ENCODE measurements at places on chromosomes 16 and 17. TPM values are rescaled to one million over a fixed set of nuclear protein-coding genes. Genes with fewer than 3 reads are reported as not detected.

DNA sequence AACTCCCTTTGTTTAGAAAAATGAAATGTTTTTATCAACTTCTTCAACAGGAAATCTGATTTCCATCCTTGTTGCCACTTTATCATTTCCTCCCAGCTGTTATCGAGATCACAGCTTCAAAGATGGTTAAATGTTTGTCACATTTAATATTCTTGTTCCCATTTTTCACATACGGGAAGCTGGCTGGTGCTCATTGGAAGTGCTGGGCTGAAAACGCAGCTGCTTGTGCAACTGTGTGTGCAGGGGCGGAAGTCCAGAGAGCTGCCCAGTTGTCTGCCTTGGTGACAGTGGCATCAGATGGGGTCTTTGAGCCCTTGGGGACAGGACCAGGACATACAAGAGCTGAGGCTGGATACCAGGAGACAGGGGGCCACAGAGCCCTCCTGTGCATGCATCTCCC, 549.2 kb upstream of the CDH11 start:
- DNase-seq, result no peak

GRCh38 chr17:50614471-50615051, 20.1 kb upstream of the ABCC3 start:
- no peak for DNase-seq

GRCh38 chr16:88743693-88744576, 37.6 kb downstream of the CTU2 start:
- DNase-seq, result no peak

DNA sequence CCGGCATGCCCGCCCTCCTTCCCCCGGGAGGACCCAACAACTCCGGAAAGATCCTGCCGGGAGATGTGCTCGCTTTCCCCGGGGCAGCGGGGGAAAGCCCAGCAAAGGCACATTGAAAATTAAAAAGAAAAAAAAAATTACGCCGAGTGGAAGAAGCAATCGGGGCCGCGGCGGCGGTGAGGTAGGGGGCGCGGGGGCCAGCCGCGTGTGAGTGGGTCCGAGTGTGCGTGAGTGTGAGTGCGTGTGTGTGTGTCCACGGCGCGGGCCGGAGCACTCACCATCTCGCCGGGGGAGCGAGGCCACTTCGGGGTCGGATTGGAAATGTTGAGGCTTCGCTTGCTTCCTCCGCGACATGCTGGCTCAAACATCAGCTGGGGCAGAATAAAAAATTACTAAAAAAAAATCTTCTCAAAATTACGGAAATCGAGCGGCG, at the start of gene SALL1:
SALL1 (minus strand) TSS at position 383 of the 433 bp plus-strand sequence; CDS start at position 354, 29 bp downstream.
- DNase-seq, result no peak

GRCh38 chr17:31327534-31328159, 6.2 kb upstream of the EVI2A start:
- no peak for DNase-seq

GRCh38 chr16:48497932-48498768, 111.8 kb downstream of the N4BP1 start:
- DNase-seq, result no peak

- DNase-seq, result peak; percentile 34
Observed at GRCh38 chr16:46894036-46894672, 10.0 kb downstream of the GPT2 start.

ACAP1 gene
- total RNA-seq, result not detected

CRHR1 gene
- total RNA-seq, result 6.6 TPM

CLDN7 gene
- total RNA-seq, result 0.16 TPM

EVI2A gene
- total RNA-seq, result 5.0 TPM

LCMT1 gene
- 42.3 TPM for total RNA-seq

All from occipital lobe (tissue), 3 donors.